Urothelium cell line (cell line): ENCODE measurements at places on chromosomes 16 and 17.
A peak's percentile ranks its signal among the peaks of the same experiment; 100 is the strongest.

DNA sequence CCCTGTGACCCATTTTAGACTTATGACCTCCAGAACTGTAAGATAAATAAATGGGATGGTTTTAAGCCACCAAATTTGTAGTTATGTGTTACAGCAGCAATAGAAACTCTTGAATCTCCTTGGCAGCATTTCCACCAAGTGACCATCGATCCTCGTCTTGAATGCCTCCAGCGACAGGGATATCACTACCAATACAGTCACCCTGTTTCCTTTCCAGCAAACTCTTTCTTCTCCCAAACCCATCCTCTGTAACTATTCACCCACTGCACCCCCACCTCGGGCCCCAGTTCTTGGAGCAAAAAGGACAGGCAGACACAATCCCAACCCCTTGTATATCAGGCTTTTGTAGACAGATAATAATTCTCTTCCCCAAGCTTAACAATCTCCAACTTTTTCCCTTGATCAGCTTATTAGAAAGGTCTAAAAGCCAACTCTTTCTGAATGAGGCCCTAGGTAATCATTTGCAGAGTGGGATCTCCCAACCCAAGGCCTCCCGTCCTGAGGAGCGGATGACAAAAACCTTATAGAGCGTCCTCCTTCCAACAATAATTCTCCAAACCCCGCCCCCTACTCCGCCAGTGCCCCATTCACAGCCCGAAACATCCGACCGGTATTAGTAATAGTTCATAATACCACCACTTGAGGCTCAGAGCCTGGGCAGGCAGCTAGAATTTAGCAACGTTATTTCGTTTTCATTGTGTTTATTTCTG, 14.7 kb upstream of the PLLP start:
- peak; percentile 63 for DNase-seq

DNA sequence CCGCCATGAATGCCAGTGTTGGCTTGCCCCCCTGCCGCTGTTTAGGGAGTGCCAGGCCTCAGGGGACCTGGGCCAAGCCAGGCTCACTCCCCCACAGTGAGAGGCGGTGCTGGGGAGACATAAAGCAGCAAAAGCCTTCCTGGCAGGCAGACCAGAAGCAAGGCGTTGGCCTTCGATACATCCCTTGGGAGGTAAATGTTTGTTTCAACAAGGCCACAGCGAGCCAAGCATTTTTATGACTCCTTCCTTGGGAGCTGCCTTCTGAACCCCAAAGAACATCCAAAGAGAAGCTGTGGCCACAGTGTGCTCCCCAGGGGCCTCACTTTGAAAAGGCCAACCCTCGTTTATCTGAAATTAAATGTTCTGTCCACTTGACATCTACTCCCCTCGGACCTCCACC, 119.7 kb upstream of the CIBAR2 start:
- DNase-seq, result no peak

GRCh38 chr16:80123189-80123588, 417.6 kb upstream of the DYNLRB2 start:
- no peak for DNase-seq

DNA sequence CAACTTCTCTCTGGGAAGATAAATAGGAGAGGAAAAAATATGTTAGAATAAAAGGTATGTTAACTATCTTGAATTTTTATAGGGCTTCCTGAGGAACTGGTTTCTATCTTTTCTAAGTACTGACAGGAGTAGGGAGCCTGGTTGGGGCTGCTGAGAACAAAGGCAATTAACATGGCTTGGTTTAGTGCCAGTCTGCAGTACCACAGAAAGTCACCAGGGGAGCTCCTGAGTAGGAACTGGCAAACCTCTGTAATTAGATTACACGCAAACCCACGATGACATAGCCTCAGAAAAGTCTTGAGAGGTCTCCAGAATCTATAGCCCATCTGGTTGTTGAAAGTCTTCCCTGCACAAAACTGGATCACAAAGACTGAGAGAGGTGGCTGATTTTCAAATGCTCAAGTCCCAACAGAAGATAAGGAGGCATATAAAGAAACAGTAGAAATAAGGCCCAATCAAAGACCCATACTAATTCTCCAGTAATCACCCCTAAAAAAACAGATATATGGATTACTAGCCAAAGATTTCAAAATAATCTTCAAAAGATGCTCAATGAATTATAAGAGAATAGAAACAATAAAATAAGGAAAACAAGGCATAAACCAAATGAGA, 11.7 kb upstream of the CNTNAP4 start:
- DNase-seq, result peak; percentile 16

- no peak for DNase-seq
Measured at GRCh38 chr17:65856865-65857264, 295.4 kb upstream of the AXIN2 start.

DNA sequence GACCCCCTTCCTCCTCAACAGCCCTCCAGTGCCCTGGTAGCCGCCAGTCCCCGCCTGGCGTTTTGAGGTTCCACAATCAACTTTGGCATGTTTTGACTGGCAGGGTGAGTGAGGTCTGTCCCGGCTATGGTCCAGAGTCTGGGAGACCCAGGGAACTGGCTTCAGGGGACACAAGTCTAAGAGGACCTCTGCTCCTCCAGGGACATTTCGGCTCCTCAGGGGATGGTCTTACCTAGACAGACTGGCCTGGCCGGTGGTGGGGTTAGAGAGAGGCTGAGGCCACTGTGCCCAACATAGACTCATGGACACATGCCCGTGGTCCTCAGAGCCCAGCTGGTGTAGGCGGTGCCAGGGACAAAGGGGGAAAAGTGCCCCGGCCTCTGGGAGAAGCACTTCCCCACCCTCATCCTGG, 2.2 kb downstream of the TMC8 start:
- no peak for DNase-seq

DNA sequence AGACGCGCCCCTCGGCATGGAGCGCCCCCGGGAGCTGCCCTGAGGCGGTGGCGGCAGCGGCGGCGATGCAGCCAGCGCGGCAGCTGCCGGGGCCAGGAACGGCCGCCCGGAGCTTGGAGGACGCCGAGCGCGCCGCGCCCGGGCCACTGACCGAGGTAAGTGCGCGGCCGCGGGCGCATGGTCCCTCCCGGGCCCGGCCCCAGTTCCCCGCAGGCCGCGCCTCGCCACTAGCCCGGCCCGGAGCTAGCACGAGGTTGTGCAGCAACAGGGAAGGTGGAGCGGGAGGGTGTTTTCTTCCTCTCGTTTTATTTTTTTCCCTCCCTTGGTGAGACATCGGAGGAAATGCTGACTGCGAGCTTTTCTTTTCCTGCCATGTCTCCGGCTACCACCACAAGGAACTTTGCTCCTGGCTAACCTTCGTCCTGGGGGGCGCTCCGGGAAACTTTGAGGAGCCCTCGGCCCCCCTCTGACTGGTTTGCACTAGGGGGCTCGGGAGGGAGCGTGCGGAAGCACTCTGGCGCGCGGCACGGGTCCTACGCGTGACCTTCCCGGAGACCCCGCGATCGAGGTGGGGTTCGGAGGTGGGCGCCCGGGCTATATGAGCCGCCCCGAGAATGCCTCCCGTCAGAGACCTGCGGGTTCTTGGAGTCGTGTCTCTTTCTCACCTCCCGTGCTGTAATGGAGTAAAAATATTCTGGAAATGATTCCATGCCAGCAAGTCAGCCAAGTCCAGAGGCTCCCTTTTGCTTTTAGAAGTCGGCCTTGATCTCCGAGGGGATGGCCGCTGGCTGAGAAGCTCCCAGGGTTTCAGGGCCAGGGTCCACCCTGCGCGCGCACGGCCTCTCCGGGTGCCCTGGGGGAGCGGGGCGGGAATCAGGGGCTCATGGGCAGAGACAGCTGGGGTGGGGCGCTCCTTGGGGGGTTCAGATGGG, 868 bp downstream of the KCNJ12 start:
- no peak for DNase-seq

DNA sequence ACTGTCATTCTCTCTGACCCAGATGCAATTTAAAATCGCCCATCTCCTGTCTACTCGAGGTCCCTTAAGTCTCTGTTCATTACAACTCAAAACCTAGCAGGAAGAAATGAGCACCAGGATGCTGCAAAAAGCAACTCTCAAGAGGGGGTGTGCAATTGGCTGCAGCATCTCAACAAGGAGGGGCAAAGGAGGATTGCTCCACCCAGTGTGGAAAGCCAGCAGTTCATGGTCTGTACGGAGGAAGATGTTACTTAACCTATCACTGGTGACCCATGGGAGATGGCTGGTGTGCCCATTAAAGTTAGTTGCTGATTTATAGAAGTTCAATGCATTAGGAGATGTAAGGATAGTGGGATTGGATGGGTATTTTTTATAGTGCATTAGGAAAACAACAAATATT, 147.4 kb downstream of the CDK5R1 start:
- DNase-seq, result no peak

GRCh38 chr17:63685041-63685440, 14.9 kb downstream of the LIMD2 start:
- DNase-seq, result no peak

DNA sequence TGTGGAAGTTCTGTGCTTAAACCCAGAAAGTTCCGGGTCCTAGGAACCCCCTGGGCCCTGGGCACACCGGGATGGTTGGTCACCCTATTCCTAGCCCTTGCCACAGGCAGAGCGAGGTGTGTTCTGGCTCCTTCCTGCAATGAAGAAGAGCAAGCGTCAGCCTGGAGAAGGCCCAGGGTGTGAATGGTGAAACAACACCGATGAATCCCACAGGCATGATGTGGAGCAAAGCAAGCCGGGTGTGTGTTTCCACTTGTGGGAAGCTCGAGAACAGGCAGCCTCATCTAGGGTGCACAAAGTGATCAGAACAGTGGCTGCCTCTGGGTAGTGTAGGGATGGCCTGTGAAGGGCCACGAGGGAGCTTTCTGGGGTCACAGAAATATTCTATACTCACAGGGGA, 13.8 kb downstream of the KCNG4 start:
- DNase-seq, result no peak

DNA sequence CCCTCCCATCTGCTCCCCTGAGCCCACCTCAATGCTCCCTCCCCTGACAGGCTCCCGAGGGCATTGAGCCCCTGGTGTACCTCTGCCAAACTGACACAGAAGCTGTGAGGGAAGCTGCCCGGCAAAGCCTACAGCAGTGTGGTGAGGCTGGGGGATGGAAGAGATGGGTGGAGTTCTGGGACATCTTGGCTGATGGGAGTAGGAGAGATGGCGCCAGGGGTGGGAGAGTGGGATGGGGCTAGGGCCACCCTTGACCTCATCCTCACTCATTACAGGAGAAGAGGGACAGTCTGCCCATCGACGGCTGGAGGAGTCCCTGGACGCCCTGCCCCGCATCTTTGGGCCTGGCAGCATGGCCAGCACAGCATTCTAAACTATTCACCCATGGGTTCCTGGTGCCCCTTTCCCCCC, 16.2 kb upstream of the CTCF start:
- DNase-seq, result no peak

DNA sequence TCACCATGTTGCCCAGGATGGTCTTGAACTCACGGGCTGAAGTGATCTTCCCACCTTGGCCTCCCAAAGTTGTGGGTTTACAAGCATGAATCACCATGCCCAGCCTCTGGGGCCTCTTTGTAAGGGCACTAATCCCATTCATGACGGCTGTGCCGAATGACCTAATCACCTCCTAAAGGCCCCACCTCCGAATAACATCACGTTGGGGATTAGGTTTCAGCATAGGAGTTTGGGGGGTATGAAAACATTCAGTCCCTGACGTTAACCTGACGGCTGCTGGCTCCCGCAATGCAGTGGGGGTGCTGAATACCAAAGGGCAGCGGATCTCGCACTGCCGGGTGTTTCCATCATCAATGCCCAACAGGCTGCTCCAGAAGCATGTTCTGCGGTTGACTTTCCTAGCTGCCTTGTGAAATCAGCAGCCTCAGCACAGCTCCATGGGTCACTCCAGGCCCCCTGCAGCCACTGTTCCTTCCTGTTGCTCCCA, 120.8 kb upstream of the SEC14L1 start:
- DNase-seq, result peak; percentile 62

DNA sequence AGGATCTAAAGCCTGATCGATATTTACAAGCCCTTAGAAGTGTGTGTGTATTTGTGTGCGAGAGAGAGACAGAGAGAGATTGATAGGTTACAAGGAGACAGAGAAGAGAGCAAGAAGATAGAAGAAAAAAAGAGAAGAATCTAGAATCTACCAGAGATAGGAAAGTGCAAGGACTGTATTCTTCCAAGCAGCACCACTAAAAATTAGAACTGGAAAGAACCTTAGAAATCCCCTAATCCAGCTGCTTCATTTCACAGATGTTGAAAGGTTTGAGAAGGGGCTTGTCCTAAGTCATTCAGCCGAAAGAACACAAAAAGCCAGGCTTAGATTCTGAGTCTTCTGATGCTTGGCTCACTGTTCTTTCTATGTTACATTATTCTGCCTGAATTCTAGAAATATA, 92.2 kb downstream of the HS3ST3A1 start:
- DNase-seq, result no peak

DNA sequence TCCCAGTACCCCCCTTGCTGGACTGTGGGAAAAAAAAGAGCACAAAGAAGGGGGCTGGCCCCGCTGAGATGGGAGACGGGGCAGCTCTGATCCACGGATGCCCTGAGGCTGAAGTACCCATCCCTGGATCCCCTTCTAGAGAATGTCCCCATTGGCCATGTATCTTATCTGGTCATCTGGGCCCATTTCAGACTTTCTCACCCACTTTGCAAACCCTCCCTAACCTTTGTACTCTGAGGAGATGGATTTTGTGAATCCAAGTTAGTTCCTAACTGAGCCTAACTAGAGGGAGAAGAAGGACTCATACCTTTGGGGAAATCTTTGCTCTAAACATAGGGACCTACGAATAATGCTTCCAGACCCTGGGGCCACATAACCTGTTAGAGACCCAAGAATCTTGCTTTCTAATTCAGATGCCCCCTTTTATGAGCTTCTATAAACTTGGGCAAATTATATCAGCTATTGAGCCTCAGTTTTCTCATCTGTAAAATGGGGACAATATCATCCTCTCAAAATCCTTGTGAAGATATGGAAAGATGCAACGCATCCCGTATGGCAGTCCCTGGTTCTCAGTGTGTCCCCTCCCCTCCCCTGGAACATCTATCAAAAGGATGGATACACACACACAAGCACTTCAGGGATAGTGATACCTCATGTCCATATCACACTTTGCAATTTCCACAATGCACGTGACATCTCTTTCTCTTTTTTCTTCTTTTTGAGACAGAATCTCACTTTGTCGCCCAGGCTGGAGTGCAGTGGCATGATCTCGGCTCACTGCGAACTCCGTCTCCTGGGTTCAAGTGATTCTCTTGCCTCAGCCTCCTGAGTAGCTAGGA, 16.8 kb upstream of the FZD2 start:
- no peak for DNase-seq

DNA sequence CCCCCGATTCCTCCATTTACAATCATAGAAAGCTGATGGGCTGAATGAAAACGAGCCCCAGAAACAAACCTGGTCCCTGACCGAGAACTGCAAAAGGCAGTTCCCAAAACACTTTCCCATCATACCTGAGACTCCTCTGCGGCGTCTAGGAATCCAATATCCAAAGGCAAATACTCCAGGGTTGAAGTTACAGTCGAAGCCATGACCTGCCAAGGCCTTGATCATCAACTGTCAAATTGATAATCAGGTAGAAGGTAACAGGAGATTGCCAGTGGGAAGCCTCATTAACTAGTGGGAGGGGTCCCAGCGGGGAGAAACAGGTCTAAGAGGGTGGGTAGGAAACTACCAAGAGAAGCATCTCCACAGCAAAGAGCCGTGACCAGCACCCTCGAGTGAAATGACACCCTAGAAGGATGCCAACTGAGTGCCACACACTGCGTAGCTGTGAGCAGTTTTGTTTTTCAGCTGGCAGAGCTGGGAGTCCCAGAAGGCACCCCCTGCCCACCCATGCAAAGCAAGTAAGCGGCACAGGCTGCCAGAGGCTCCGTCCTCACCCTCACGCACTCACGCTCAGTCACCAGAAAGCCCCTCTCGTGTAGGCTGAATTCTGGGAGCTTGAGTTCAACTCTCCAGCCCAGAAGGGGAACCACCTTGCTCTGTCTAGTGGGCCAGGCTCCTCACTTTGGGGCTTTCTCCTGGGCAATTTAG, 146.1 kb downstream of the GAS7 start:
- DNase-seq, result no peak

- no peak for DNase-seq
Measured at GRCh38 chr17:17089796-17090641, 47.8 kb downstream of the MPRIP start.
